ENCODE measurements at places on chromosomes 6 and 20.

- no peak for DNase-seq
These were observed 35.8 kb upstream of the BHLHE23 start for GRCh38 chr20:63042448-63043071.

- DNase-seq, result no peak
These were observed 86.3 kb downstream of the GMPR start for GRCh38 chr6:16324606-16325225.

GRCh38 chr20:49809803-49810359 lies 2.7 kb upstream of the SLC9A8 start:
- DNase-seq, result no peak

- DNase-seq, result no peak
These were observed 107.1 kb upstream of the LGSN start for GRCh38 chr6:63426844-63427243.

- no peak for DNase-seq
These were observed 105.8 kb downstream of the CARMIL1 start for GRCh38 chr6:25384967-25385366.

DNA sequence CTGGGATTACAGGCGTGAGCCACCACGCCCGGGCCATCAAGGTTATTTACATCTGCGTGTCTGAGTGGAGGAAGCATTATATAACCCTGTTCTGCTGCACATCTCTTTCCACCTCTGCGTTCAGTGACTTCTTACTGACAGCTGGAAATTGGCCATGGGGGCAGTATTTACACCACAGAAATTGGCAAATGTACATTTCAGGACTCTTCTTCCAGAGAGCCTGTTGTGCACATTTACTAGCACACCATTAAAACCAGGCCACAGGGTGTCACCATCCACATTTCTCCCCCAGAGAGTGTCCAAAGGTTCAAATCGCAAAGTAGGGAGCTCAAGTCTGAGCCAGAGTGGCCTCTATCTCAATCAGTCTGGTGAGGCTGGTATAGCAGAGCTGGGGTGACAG lies 62.9 kb upstream of the SNX9 start:
- no peak for DNase-seq

DNA sequence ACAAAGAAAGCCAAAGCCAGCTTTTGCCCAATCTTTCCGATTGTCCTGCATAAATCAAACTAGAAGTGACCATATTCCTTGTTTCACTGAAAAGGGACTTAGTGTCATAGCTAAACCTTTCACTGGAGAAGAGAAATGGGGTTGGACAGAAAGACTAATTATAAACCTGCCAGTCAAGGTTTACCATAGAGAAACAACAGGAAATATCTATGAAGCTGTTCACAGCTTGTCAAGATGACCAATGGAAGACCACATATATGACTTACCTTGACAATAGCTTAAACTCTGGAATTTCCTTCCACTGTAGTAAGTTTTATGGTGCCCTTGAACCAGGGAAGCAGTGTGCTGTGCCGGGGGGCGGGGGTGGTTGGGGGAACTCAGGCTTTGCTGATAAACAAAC lies 107.7 kb upstream of the PHACTR1 start:
- no peak for DNase-seq

- no peak for DNase-seq
These were observed 40.2 kb upstream of the SAMHD1 start for GRCh38 chr20:36991703-36992102.

GRCh38 chr20:33594743-33595142 lies 67.4 kb upstream of the C20orf144 start:
- no peak for DNase-seq

DNA sequence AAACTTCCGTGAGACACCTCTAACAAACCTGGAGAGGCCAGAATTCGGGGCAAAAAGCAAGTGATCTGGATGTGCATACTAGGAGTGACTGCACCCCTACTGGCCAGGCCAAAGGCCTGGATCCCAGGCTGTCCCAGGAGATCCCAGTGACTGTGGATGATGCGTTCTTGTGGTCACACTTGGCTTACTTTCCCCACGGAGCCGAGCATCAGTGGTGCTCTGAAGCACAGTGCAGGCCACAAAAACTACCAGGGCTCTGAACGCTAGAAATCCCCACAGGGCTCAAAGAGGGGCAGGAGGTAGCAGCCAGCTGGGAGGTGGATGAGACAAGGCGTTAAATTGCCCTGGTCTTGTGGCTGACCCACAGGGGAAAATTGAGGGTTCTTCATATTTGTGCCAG lies 7.1 kb downstream of the TRIM26 start:
- no peak for DNase-seq

DNA sequence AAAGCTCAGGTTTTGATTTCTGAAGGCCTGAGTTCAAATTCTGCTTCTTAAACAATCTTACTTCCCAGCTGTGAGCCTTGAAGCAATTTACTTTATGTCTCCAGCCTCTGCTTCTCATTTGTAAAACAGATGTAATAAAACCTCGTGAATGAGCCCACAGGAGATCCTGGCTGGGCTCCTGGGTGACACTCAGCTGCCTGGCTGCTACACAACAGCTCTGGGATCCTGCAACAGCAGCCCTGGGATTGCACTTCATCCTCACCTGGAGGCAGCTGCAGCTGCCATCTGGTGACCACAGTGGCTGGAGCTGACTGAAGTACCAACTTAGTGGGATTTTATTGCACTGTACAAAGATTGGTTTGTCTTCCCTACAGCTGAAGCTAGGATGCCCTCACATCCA lies 98.6 kb downstream of the NDUFAF5 start:
- no peak for DNase-seq

- DNase-seq, result no peak
These were observed 1.4 kb downstream of the WFDC2 start for GRCh38 chr20:45470937-45471336.

GRCh38 chr20:1241456-1241855 lies 15.6 kb downstream of the RAD21L1 start:
- DNase-seq, result no peak

DNA sequence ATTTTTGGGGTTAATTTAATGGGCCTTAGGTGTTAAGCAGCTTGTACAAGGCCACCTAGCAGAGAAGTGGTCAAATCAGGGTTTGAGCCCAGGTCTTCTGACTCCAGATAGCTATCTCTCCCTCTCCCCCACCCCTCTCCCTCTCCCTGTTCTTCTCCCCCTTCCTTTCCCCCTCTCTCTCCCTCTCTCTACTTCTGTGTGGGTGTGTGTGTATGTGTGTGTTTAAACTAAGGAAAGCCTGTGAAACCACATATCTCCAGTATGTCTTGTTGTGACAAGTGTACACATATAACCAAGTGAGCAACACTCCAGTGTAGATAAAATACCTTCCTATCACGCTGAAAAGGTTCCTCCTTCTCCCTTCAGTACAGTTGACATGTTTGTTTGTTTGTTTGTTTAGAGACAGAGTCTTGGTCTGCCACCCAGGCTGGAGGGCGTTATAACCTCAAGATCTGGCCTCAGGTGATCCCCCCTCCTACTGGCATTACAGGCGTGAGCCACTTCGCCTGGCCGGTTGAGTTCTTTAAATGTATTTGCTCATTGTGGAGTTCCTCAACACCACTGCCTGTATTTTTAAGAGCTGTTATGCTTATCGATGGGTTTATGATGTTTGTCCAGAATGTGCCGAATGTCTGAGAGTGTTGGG lies 140.4 kb downstream of the JARID2 start:
- DNase-seq, result no peak

GRCh38 chr20:59033616-59034165 lies 1.6 kb upstream of the ATP5F1E start:
- DNase-seq, result no peak

DNA sequence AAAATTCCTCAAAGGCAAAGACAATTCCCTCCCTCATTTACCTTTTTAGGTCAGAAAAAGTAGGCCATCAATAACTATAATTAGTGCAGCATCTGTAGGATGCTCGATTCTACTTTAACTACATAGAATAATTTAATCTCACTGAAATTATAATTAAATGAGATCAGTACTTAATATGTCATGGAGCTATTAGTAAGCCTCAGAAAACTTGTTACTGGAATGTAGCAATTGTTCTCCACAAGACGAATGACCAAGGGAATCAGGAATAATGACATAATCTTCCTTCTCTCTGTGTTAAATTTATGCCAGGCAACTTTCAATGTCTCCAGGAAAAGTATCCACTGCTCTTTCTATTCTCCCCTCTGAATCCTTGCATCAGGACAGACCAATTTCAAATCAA lies 34.1 kb downstream of the SESN1 start:
- DNase-seq, result no peak

All from liver (tissue), 10 donors.